ENCODE measurements at places on chromosomes 2 and 18. TPM values are rescaled to one million over a fixed set of nuclear protein-coding genes. Genes with fewer than 3 reads are reported as not detected.

DNA sequence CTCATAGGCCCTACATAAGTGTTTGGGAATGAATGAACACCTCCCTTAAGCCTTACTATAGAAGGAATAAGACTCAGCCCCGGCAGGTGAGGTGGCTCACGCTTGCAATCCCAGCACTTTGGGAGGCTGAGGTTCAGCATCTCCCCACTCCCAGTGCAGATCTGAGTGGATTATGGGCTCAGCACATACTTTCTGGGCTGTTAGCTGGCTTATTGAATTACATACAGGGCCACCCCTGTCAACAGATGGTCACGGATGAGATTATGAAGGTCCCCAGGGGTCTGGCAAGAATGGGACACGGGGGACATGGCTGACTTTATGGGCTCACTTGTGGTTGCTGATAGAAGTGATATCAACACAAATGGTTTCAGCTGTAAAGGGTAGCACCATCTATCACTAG is 322.3 kb downstream of the TSN start:
- H3K27ac ChIP-seq = no peak overlapping the region
- no peaks in the 10 kb centered on the region for H3K36me3 ChIP-seq
- no peaks in the 10 kb centered on the region for H3K27me3 ChIP-seq
- H3K4me3 ChIP-seq = no peak overlapping the region

- peak; percentile 44 for DNase-seq
- no peaks in the 10 kb centered on the region for H3K27me3 ChIP-seq
- H3K4me1 ChIP-seq = peaks cover 3% of the 10 kb centered on the region
- H3K4me3 ChIP-seq = no peak overlapping the region
- no peaks in the 10 kb centered on the region for H3K36me3 ChIP-seq
Measured at GRCh38 chr2:204695506-204695905, 150.2 kb downstream of the PARD3B start.

- H3K27me3 ChIP-seq = peaks cover 2% of the 10 kb centered on the region
- H3K4me3 ChIP-seq = no peak overlapping the region
- H3K4me1 ChIP-seq = no peaks in the 10 kb centered on the region
- no peak for DNase-seq
- H3K27ac ChIP-seq = no peak overlapping the region
Measured at GRCh38 chr2:70541481-70542020, 12.1 kb downstream of the TGFA start.

The KLHL29 gene
- total RNA-seq = 2.5 TPM

DNA sequence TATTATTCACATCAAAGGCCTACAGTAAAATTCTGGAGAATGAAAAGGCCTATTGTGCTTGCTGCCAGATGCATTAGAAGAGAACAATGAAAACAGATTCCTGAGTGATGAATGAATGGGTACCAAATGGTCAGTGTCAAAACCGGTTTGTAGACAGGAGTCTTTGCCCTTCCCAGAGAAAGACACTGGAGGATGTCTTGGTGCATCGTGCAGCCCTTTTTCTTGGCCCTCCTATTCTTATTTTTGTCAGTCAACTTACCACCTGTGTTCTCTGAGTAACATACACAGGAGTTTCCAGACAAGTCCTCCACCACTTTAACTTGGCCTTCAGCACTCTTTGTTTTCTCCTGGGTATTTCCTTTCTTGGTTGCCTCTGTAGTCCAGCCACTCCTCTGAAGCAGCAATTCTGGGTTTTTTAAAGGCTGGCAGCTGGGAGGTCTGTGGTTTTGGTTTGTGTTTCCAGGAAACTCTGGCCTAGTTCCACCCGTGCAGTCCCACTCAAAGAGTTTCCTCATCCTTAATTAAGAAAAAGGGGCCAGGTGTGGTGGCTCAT is 29.4 kb downstream of the PSTPIP2 start:
- H3K36me3 ChIP-seq = peaks cover 7% of the 10 kb centered on the region
- H3K27me3 ChIP-seq = no peaks in the 10 kb centered on the region
- peaks cover 3% of the 10 kb centered on the region for H3K4me1 ChIP-seq
- peak; percentile 52 for DNase-seq
- H3K27ac ChIP-seq = no peak overlapping the region
- H3K4me3 ChIP-seq = no peak overlapping the region

The MOGAT1 gene
- not detected for total RNA-seq

DNA sequence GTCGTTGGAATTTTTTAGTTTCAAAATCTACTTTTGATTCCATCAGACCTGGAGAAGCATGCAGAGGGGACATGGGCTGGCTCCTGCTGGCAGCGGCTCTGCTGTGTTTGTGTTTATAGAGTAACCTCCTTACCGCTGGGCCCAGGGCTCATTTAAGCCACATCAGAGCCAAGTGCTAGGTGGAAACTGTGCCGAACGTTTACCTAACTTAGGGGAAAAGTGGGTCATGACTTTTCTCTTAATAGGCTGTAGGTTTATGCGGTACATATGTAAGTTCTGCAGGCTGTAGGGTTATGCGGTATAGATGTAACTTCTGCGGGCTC is 17.7 kb downstream of the CNDP2 start:
- H3K27ac ChIP-seq = no peak overlapping the region
- DNase-seq = no peak
- no peaks in the 10 kb centered on the region for H3K27me3 ChIP-seq
- H3K36me3 ChIP-seq = peaks cover 64% of the 10 kb centered on the region
- no peak overlapping the region for H3K4me3 ChIP-seq
- no peaks in the 10 kb centered on the region for H3K4me1 ChIP-seq

- H3K27ac ChIP-seq = no peak overlapping the region
- H3K4me1 ChIP-seq = no peaks in the 10 kb centered on the region
- no peaks in the 10 kb centered on the region for H3K27me3 ChIP-seq
Measured at GRCh38 chr2:175396696-175397095, 215.2 kb upstream of the ATP5MC3 start.

DNA sequence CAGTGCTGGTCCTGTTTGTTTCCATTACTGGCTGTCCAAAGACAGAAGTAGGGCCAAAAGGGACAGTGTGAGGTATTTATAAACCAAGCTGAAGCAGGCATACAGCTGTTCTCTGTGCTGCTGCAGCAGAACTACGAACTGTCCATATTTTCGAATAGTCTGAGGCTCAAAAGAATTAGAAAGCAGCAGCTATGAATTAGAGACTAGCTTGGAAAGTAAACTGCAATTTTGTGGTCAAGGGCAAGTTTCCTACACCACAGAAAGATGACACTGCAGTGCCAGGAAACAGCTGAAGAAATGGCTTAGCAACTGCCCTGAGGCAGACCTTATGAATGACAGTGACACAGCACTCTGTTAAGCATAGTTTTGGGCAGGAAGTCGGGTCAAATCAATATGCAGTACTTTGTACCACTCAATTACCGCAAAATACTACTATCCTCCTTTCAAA is 125.3 kb downstream of the TMEM131 start:
- peaks cover 5% of the 10 kb centered on the region for H3K4me1 ChIP-seq
- H3K4me3 ChIP-seq = no peak overlapping the region
- no peaks in the 10 kb centered on the region for H3K27me3 ChIP-seq
- peak; percentile 89 for DNase-seq
- peak overlapping the region; percentile 49 for H3K27ac ChIP-seq
- H3K36me3 ChIP-seq = no peaks in the 10 kb centered on the region

DNA sequence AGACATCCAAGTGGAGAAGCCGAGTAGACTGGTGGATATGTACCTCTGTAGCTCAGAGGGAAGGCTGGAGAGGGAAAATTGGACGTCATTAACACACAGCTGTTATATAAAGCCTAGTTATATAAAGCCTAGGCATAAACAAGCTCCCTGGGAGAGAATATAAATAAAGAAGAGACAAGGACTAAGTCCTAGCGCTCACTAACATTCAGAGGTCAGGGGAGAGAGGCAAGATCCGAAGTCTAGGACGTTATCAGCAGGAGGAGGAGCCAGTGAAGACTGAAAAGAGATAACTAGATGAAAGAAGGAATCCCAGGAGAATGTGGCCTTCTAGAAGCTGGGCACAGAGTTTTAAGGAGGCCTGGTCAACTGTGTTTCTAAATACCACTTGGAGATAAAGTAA is 55.3 kb downstream of the NOL10 start:
- no peaks in the 10 kb centered on the region for H3K4me1 ChIP-seq
- H3K36me3 ChIP-seq = peaks cover 13% of the 10 kb centered on the region
- no peak overlapping the region for H3K27ac ChIP-seq
- H3K27me3 ChIP-seq = no peaks in the 10 kb centered on the region

GRCh38 chr2:155980941-155981560 is 351.5 kb downstream of the NR4A2 start:
- DNase-seq = no peak
- no peaks in the 10 kb centered on the region for H3K36me3 ChIP-seq
- no peaks in the 10 kb centered on the region for H3K4me1 ChIP-seq
- no peak overlapping the region for H3K4me3 ChIP-seq

GRCh38 chr2:207632575-207633493 is 7.6 kb upstream of the METTL21A start:
- DNase-seq = peak; percentile 58
- H3K4me1 ChIP-seq = peaks cover 7% of the 10 kb centered on the region
- H3K27ac ChIP-seq = no peak overlapping the region
- H3K4me3 ChIP-seq = no peak overlapping the region
- H3K36me3 ChIP-seq = no peaks in the 10 kb centered on the region
- H3K27me3 ChIP-seq = peaks cover 2% of the 10 kb centered on the region

DNA sequence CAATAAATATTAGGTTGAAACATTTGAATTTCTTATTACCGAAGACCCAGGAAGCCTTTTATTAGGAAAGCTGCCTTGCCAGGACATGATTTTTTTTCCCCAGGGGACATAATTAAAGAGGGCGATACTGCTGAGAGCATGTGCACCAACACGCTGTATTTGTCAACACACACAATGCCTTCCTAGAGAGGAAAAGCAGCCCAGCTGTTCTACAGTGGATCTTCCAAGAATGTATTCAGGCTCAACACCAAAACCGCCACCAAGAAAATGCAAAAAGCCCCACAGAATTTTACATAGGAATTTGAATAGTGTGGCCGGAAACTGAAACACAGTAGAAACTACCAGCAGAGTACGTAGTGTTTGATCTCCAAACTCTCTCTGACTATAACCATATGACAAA is 320.4 kb downstream of the DLGAP1 start:
- no peaks in the 10 kb centered on the region for H3K4me1 ChIP-seq
- DNase-seq = no peak
- H3K27me3 ChIP-seq = no peaks in the 10 kb centered on the region
- H3K27ac ChIP-seq = no peak overlapping the region
- H3K36me3 ChIP-seq = no peaks in the 10 kb centered on the region

GRCh38 chr18:44870631-44871502 is 190.2 kb downstream of the SETBP1 start:
- H3K4me1 ChIP-seq = no peaks in the 10 kb centered on the region
- no peak for DNase-seq
- H3K27me3 ChIP-seq = no peaks in the 10 kb centered on the region
- H3K27ac ChIP-seq = no peak overlapping the region
- no peak overlapping the region for H3K4me3 ChIP-seq
- H3K36me3 ChIP-seq = no peaks in the 10 kb centered on the region

GRCh38 chr2:232998666-232998985 is 14.4 kb downstream of the NGEF start:
- no peak for DNase-seq
- H3K27ac ChIP-seq = no peak overlapping the region
- no peak overlapping the region for H3K4me3 ChIP-seq
- peaks cover 12% of the 10 kb centered on the region for H3K27me3 ChIP-seq
- no peaks in the 10 kb centered on the region for H3K4me1 ChIP-seq

DNA sequence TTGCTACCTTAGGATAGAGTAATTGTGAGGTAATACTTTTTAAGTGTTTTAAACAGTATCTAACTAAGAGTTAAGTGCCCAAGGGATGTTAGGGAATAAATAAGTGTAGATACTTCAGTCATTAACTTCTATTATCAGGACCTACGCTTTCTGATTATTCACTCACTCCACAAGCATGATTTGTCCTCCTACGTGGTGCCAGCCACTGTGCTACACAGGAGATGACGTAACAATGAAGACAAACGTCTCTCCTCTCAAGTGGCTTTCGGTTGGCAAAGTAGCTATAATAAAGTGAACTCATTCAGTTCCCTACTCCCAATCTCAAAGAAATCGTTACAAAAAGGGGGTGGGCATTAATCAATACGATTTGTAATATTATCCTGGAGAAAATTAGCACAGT is 100.9 kb upstream of the SETBP1 start:
- H3K27me3 ChIP-seq = no peaks in the 10 kb centered on the region
- no peak overlapping the region for H3K4me3 ChIP-seq
- DNase-seq = no peak
- H3K4me1 ChIP-seq = peaks cover 2% of the 10 kb centered on the region

The UGT1A7 gene
- not detected for total RNA-seq

- no peaks in the 10 kb centered on the region for H3K27me3 ChIP-seq
- H3K36me3 ChIP-seq = no peaks in the 10 kb centered on the region
- no peak overlapping the region for H3K4me3 ChIP-seq
- no peak for DNase-seq
- peaks cover 21% of the 10 kb centered on the region for H3K4me1 ChIP-seq
Measured at GRCh38 chr18:8995096-8995495, 107.4 kb upstream of the NDUFV2 start.

DNA sequence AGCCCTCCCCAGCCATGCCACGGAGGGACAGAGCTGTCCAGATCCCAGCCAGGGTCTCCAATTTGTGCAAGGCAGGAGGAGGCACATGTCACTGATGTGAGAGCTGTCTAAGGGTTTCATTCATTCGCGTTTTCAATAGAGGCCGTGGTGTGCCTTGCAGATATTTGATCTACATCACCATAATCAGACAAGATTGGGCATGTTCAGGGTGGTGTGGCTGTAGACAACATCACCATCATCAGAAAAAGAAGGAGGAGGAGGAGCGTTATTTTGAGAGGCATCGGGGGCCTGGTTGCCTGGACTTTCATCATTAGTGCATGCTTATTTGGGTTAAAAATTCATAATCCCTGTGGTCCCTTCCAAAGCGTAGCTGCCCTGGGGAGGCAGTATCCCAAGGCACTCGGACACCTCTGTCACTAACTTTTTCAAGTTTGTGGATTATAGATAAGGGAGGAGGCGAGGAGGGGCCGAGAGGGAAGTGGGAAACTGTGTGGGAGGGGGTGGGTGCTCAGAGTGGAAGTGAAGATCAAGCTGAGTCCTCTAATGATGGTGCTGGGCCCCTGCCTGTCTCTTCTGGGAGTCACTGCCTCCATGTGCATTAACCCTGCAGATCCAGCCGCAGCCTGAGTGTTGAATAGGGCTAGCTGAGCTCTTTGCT is 194.1 kb downstream of the CTIF start:
- H3K36me3 ChIP-seq = peaks cover 10% of the 10 kb centered on the region
- H3K27me3 ChIP-seq = no peaks in the 10 kb centered on the region
- H3K27ac ChIP-seq = no peak overlapping the region
- peaks cover 33% of the 10 kb centered on the region for H3K4me1 ChIP-seq

GRCh38 chr2:129763190-129763846 is 216.1 kb upstream of the RAB6C start:
- no peaks in the 10 kb centered on the region for H3K36me3 ChIP-seq
- DNase-seq = no peak
- no peaks in the 10 kb centered on the region for H3K27me3 ChIP-seq
- no peak overlapping the region for H3K4me3 ChIP-seq
- H3K4me1 ChIP-seq = no peaks in the 10 kb centered on the region

DNA sequence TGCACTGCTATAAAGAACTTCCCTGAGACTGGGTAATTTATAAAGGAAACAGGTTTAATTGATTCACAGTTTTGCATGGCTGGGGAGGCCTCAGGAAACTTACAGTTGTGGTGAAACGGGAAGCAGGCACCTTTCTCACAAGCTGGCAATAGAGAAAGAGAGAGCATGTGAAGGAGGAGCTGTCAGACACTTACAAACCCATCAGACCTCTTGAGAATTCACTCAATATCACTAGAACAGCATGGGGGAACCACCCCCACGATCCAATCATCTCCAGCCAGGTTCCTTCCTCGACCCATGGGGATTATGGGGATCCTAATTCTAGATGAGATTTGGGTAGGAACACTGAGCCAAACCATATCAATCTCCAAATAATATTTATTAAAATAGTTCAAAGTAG is 729.2 kb upstream of the DDX18 start:
- no peak overlapping the region for H3K4me3 ChIP-seq
- no peak overlapping the region for H3K27ac ChIP-seq
- no peaks in the 10 kb centered on the region for H3K4me1 ChIP-seq
- H3K27me3 ChIP-seq = no peaks in the 10 kb centered on the region

All from IMR-90 (cell line).